SJCRH30 (cell line): ENCODE measurements at places on chromosomes 1 and 21.

DNA sequence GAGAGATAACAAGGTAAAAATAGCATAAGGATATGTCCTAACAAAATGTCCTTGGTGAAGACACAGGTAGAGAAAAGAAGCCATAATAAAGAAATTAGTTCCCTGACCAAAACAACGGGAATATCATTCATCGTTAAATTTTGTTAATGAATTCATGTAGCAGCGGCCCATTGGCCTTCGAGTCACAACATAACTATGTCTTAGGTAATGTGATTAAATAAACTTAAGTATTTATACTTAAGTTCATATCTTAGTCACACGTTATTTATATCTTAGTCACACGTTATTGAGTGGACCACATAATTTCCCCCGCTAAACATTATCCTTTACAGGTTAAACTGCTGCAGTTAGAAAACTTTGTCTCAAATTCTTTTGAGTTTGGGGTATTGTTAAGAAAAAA is 1.2 kb downstream of the NEXN start:
- DNase-seq: no peak

GRCh38 chr1:158053276-158053675 is 59.8 kb downstream of the KIRREL1 start:
- no peak for DNase-seq

- no peak for DNase-seq
Measured at GRCh38 chr21:16312321-16312720, 582.5 kb downstream of the USP25 start.

DNA sequence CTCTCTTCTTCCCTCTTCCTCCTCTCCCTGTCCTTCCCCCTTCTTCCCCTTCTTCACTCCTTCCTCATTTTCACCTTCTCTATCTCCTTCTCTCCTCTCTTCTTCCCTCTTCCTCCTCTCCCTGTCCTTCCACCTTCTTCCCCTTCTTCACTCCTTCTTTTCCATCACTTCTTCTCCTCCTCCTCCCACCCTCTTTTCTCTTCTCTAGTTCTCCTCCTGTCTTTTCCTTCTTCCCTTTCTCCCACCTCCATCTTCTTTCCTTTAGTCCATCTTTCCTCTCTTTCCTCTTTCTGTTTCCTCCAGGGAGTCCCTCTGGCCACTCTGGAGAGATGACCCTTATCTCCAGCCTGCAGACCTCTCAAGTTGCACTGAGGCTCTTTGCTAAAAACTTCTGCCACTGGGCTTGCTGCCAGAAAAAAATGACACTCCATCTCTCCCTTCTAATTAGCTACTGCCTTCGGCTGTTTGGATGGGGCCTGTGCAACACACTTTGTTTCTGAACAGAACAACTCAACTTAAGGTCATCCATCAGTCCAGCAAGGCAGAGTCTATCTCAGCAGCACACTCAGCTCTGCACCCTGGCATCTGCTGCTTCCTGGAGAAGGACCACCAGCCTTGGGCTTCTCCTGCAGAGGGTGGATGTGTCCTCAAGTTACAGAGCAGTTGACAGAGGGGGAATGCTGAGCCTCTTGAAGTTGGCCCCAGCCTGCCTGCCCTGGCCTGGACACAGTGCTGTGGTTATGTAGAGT is 538.8 kb downstream of the MATN1 start:
- no peak for DNase-seq

DNA sequence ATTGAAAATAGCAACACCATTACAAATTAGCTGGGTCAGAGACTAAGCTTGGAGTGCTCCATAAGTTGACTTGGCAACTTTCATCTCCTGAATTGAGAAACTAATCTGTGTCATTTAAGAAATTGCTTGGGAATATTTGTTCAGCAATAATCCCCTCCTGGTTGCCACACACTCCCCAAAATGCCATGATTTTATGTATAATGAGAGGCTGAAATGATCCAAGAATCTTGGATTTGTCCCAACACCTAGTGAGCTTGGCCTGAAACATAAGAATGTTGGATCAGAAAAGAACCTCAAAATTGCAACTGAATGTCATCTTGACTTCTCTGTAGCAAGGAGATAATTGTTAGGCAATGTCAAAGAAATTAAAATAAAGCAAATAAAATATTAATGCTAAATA is 805.9 kb upstream of the ADAMTS5 start:
- DNase-seq: no peak

- no peak for DNase-seq
Measured at GRCh38 chr1:61638296-61638695, 86.6 kb downstream of the TM2D1 start.

DNA sequence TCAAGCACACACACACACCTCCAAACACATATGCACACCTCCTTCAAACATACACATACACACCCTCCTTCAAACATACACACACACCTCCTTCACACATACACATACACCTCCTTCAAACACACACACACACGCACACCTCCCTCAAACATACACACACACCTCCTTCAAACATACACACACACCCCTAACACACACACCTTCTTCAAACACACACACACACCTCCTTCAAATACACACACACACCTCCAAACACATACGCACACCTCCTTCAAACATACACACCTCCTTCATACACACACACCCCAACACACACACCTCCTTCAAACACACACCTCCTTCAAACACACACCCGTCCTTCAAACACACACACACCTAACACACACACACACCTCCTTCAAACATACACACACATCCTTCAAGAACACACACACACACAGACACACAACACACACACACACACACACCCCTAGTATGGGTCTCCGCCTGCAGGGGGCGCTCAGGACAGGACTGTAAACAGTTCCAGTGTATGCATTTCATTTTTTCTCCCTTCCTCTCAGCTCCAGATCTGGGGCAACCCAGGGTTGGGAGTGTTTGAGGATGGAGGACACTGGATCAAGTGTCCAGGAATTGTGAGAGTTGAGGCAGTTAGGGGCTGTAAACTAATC is 12.1 kb downstream of the LGR6 start:
- DNase-seq: no peak

- DNase-seq: no peak
Measured at GRCh38 chr1:207462535-207462934, 8.4 kb downstream of the CR2 start.

DNA sequence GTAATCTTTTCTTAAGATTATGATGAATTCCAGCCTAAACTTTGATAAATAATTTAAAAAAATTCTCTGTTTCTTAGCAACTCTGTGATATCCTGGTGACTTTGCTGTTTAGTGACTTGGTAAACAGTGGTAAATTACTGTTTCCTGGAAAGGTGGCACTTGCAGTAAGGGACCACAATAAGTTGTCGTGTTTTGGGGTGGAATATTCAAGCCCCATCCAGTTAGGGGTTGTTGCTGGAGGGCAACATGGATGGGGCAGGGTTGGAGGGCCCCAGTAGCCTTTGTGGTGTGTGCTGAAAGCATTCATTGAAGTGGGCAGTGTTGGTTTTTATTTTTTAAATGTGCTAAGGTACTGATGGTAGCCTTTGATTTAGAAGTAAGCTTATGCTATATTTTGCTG is 30.3 kb downstream of the PRDM2 start:
- DNase-seq: no peak

DNA sequence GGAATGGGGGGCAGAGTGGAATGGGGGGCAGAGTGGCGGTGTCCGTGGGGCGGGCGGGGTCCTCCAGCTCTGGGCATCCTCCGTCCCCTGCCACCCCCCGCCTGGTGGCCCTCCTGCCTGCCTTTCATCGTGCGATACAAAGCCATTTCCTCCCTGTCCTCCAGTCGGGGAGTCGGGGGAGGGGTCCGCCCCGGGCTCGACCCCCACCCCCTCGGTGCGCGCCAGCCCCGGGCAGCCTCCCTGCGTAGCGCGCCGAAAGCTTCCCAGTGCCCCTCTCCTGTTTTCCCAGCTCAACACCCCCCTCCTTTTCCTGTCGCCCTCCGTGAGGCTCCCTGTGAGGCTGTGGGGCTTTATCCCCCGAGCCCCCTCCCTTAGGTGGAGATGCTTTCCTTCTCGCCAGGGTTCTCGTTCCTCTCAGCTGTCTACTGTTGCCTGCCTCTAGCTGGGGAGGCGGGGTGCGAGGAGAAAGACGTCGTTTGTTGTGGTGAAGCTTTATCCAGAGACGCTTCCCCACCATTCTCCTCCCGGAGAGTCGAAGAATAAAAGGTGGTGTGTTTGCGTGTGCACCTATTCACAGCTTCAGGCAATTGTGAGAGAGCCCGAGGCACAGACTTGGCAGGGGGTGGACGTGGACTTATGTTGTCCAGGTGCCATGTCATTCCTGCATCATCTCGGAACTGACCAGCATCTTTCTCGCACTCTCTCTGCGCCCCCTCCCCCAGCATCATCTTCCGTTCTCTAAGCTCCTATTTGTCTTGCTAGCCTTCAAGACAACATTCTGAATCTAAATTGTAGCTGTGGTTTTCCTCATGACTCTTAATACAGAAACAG is 848 bp downstream of the DNM3 start:
- DNase-seq: peak; percentile 51

GRCh38 chr1:18907021-18907916 is 4.9 kb upstream of the ALDH4A1 start:
- peak; percentile 84 for DNase-seq

DNA sequence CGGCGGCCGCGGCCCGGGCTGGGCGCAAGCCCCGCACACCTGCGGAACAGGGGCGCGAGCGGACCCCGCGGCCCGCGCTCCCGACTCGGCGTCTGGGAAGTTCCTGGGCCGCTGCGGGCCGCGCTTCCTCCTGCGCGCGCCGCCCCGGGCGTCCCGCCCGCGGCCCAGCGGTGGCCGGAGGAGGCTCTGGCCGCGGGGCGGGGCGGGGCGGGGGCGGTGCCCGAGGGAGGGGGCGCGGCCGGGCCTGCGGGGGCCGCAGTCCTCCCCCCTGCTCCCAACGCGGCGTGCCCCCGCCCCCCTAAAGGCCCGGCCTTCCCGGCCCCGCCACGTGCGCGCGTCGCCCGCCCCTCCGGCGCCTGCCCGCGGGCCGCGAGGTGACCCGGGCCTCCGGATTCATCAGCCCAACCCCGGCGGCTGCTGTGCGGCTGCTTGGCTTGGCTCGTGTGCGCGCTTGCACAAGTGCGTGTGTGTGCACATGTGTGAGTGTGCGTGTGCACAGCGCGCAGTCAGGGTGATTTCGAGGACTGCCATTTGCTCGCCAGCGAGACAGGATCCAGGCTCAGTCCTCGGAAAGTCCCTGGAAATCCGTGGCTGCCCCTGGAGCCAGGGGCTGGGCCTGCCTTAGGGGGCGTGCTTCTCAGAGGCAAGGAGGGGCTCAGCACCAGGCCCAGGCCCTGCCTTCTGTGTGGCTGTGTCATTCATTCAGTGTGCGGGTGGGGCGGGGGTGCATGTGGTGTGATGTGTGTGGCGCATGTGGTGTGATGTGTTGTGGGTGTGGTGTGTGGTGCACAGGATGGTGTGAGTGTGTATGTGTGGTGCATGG is at the start of gene C2CD2:
Gene C2CD2 (minus strand): TSS at position 188 of the 823 bp plus-strand sequence. CDS start 370 bp downstream, outside the sequence.
- peak; percentile 82 for DNase-seq

- DNase-seq: peak; percentile 56
Measured at GRCh38 chr1:210407207-210407886, 78.6 kb downstream of the HHAT start.

DNA sequence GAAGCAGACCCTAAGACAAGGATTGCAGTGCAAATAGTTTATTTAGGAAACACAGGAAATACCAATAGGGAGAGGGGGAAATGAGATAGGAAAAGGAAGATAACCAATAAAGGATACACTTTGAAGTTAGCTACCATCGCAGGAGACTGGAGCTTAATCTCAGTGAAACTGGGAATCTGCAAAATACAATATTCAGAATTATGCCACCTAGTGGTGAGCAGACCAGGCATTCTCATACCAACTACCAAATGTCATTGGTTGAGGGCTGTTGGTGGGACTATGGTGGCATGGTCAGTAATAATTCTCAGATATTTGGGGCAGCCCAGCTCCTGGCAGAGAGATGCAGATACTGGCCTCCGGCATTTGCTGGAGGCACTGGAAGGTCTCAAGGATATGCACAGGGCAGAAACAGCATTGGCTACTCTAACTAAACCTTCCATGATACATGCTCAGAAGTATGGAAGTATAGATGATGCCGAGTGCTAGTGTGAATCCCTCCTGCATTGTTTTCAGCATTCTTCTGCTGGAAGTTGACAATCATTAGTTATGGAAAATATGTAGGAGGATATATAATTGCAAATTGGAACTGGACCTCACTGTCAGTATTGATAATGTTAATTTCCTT is 11.8 kb upstream of the ZFP69B start:
- peak; percentile 24 for DNase-seq

DNA sequence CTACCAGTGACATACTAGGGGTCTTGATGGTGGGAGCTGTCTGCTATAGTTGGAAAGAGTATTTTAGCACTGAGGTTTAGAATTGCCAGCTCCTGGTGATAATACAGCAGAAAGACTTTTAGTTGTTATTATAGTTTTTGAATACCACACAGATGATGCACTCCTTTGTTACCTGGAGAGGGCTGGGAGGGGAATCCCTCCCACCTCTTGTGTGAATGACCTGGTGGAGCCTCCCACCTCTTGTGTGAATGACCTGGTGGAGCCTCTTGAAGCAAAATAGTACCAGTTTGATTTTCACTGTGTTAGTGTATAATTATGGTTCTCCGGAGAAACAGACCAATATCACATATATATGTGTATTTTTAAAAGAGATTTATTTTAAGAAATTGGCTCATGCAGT is 3.3 kb downstream of the DISP1 start:
- no peak for DNase-seq

DNA sequence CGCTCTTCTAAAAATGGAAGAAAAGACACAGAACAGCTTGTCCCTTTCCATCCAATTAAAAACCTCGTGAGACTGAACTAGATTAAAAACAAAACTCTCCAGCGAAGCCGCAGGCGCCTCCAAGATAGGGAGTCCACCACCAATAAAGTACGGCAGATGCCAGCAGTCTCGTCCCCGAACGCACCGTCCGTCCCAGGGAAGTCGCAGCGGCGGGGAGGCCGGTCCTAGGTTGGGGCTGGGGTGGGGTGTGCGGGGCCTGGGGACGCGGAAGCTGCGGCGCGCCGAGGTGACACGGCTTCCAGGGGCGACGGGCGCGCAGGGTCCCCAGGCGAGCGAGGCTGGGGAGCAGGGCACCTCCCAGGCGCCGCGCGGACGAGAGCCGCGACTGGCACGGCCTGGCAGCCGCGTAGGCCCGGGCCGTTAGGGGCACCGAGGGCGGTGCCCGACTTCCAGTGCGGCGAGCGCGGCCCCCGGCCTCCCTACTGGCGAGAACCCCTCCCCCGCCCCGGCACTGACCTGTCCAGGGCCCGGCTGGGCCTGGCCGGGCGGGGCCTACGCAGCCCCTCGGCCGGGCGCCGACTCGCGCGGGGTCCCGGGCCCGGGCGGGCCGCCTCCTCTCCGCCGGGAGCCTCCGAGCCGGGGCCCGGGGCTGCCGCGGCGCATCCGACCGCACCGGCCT is 28.3 kb upstream of the A3GALT2 start:
- peak; percentile 48 for DNase-seq

DNA sequence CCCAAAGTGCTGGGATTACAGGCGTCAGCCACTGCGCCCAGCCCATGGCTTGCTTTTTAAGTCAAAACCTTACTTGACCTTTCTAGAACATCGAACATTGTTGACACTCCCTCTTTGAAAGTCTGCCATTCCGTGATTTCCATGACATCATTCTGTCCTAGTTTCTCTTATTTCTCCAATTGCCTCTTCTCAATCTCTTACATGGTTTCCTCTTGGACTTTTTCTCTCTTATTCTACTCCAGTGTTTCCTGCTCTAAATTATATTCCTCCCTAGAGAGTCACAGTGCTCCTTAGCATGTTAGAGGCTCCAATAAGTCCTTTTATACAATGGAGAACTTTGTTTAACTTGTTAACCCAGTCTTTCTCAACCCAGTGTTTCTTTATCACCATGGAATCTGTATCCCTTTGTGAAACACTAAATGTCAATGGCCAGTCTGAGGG is 25.5 kb downstream of the JAM2 start:
- DNase-seq: no peak
